ENCODE measurements at places on chromosomes 3 and 15. TPM values are rescaled to one million over a fixed set of nuclear protein-coding genes. Genes with fewer than 3 reads are reported as not detected.

DNA sequence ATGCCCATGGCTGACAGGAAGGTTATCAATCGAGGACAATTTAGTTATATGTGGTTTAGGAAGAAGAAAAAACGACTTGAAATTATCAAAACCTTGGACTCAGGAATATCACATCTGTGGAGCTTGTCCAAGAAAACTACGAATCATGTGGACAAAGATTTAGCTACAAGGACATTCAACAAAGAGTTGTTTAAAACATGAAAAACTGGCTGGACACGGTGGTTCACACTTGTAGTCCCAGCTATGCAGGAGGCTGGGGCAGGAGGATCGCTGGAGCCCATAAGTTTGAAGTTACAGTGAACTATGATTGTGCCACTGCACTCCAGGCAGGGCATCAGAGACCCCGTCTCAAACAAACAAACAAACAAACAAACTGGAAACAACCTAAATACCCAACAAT is 142.4 kb downstream of the MAGI1 start:
- no peak for DNase-seq

GRCh38 chr15:99764522-99764921 is 31.3 kb upstream of the LYSMD4 start:
- DNase-seq = no peak

DNA sequence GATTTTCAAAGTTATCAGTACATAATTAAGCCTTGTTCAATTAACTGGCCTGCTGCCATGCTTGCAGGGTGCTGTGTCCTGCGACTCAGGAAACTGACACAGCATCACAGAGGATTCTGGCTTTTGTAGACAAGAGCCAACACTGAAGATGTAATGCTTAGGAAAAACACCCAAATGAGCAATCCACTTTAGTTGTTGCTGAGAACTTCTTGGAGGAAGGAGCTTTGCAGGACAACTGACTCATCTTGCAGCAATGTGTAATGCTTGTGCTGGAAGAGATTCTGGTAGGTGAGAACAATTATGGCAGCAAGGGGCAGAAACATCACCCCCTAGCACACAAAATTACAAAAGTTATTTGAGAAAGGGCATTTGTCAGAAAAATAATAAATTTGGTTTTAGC is 67.6 kb downstream of the NLGN1 start:
- DNase-seq = no peak

DNA sequence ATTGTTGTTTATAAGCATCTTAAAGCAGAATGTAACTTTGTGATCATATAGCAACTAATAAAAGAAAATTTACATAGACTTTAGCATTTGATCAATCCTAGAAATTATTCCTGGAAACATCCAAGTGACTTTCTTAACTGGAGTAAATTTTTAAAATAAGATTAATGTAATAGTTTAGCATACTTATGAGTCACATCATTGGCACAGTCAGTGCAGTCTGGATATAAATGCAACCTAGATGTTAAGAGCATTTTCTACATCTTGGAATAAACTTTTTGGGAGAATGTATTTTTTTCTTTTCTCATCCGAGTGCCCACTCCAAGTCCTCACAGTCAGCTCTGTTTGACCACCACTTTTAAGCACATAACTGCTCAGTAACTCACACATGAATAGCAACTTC is 324.6 kb upstream of the PLSCR5 start:
- no peak for DNase-seq

DNA sequence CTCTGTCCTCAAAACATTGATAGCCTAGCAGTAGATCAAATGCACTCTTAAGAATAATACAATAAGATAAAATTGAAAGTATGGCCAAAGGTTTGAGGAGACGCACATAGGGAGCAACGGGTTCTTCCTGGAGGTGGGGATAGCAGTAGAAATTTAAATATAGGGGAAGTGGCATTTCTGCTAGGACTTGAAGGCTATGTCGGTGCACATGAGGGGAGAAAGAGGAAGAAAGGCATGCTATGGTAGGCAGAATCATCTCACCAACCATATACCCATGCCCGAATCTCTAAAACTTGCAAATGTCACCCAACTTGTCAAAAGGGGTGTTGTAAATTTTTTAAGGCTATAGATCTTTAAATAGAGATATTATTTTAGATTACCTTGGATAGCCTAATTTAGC is 735.1 kb upstream of the LMCD1 start:
- DNase-seq = no peak

GRCh38 chr3:48269592-48269991 is 28.7 kb downstream of the ZNF589 start:
- DNase-seq = no peak

Gene CLEC3B
- 25.5 TPM for total RNA-seq

Gene VILL
- 0.48 TPM for total RNA-seq

Gene RUBCN
- total RNA-seq = 7.5 TPM

Gene TRIP4
- 8.5 TPM for total RNA-seq
